ENCODE measurements at places on chromosomes 6 and 20.

DNA sequence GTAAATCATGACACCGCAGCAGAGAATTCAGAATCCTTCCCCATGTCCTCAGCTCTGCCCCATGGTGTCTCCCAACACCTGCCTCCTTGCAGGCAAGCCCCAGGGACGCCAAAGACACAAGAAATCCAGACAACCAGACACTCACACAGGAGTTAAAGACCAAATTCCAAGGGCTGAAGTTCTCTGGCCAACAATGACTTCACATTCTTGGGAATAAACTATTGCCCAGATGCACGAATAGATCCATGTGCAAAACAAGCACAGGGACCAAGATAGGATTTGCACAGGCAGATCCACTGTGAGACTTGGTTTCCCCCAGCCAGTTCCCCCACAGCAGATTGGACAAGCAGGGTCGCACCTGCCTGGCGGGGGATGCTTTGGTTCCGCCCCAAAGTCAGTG is 246.7 kb downstream of the SOD2 start:
- no peak for DNase-seq

DNA sequence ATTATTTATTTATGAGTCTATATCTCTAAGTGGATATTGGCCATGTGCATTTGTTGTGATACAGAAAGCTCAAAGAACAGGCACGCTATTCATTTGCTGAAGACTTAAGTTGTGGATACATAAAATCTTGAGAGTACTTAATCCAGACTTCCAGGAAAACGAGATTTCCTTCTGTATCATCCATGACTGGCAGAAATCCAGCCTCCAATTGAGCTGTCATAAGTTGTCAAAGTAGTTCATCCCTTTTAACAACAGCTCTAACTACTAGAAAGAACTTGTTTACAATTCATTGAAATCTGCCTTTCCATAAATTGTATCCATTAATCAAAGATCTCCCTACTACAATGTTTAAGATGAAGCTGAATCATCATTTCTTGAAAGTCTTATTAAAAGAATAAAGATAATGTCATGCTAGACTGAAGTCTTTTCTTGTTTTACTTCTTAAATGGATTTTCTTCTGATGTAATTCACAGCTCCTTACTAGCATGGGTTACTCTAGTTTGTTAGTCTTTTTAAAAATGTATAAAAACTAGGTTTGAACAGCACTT is 447.3 kb upstream of the CITED2 start:
- no peak for DNase-seq

- no peak for DNase-seq
Observed at GRCh38 chr20:50981714-50982048, 23.1 kb downstream of the MOCS3 start.

GRCh38 chr6:14981960-14982359 is 263.9 kb upstream of the JARID2 start:
- peak; percentile 92 for DNase-seq

DNA sequence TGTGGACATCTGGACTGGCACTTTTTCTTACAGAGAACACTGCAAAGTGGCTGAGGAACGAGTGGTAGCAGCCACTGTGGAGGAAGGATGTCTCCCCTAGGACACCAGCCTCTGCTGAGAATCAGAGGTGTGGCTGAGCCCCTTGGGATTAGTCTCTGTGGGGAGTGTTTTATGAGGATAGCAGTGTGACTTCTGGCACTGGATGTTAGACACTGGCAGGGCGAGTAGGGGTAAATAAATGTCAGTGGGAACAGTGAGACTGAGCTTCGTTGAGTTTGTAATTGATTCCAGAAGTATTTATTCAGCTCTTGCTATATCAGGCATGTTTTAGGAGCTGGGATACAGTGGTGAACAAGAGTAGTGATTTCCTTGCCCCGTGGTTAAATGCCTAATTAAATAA is 124.0 kb downstream of the JARID2 start:
- DNase-seq: no peak

DNA sequence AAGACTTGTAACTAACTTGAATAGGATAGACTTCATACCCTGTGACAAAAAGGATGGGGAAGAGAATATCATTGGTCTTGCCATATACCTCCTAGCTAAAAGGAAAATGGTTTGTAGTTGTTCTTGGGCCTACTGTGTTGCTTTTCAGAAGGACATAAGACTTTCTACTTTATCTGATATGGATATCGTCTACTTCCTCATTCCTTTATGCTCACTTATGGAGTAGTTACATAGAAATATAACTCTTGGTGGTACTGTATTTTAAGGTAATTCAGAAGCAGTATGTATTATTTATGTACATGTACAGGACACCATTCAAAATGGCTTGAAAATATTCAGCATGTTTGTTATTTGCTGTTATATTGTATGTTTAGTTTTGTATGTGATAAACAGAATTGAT is 8.0 kb downstream of the FAM217B start:
- DNase-seq: no peak

DNA sequence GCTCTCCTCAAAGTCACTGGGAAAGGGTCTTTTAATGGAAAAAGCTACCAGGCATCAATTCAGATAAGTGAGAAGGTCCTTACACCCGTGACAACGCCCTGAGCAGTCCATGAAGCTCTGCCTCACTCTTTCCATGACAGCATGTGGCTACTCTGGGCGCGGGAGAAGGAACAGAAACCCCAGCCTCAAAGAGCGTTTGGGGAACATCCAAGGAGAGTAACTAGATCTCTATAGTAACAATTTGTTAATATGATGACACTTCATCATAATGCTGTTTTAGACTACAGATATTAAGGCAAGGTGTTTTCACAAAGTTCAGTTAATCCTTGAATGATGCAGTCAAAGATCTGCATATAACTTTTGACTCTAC is 55.2 kb downstream of the KIF6 start:
- peak; percentile 74 for DNase-seq

GRCh38 chr6:155448668-155449449 is 6.8 kb downstream of the NOX3 start:
- no peak for DNase-seq

GRCh38 chr20:24768201-24768636 is 180.8 kb upstream of the CST7 start:
- no peak for DNase-seq

GRCh38 chr6:168216117-168216516 is 103.5 kb downstream of the DACT2 start:
- no peak for DNase-seq

DNA sequence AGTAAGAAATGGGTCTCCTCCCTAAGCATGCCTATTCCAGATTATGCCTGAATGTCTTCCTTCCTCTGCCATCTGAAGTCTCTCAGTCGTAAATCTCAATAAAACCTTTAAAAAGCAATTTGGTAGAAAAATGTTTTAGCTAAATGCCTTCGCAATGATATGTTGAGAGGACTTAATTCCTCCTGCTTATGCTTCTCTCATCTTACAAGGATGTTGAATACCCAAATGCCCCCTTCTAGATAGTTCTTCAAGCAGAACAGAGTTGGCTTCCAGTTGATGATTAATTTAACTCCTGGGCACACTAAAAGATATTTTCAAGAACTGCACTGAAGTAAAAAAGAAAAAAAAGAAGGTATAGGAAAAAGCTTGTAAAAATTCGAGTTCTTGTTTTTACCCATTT is 275.0 kb upstream of the SPTLC3 start:
- DNase-seq: no peak

DNA sequence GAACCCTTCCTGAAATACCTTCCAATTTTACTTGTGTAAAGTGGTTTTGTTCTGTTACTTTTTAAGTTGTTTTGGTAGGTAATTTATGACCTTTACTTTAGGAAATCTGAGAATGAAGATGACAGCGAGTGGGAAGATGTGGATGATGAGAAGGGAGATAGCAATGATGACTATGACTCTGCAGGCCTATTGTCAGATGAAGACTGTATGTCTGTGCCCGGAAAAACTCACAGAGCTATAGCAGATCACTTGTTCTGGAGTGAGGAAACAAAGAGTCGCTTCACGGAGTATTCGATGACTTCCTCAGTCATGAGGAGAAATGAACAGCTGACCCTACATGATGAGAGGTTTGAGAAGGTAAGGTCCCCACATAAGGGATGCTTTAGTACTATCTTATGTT is 6.6 kb upstream of the ZC2HC1B start:
- no peak for DNase-seq

GRCh38 chr20:5474646-5475550 is 158.1 kb upstream of the PROKR2 start:
- DNase-seq: no peak

- no peak for DNase-seq
Observed at GRCh38 chr6:139955366-139956155, 581.1 kb upstream of the CITED2 start.

- no peak for DNase-seq
Observed at GRCh38 chr6:98200084-98200483, 634.3 kb upstream of the POU3F2 start.

DNA sequence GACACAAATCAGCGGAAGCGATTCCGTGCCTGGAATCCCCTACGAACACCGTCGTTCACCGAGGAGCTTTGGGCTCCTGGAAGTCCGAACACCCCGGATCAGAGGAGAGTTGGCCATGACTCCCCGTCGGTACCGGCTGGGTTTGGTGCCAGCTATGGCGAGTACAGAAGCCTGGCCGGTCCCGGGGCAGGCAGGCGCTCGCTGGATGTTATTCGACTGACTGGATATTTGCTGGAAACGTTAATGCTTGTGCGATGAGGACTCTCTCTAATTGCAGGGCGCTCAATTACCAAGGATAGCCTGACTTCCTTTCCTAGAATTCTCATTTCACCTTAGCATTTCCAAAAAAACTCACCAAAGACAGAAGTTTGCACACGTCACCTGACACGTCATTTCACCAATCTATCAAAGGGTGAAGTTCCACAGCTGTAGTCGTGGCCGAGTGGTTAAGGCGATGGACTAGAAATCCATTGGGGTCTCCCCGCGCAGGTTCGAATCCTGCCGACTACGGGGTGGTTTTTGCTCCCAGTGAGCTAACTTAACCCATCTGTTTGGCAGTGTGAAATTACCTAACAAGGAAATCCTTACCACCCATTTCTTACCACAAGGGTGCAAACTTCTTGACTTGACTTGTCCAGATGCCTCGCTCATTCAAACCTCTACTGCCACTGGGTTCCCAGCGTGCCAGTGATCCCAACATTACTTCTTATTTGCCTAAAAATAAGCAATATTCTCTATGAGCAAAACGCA is 22.7 kb upstream of the ZNF184 start:
- peak; percentile 84 for DNase-seq

GRCh38 chr6:69232496-69232895 is 564.3 kb downstream of the LMBRD1 start:
- DNase-seq: no peak

GRCh38 chr6:26215585-26216358 is 128.5 kb downstream of the HFE start:
- no peak for DNase-seq

- peak; percentile 75 for DNase-seq
Observed at GRCh38 chr20:33933469-33933909, 60.2 kb upstream of the RALY start.

DNA sequence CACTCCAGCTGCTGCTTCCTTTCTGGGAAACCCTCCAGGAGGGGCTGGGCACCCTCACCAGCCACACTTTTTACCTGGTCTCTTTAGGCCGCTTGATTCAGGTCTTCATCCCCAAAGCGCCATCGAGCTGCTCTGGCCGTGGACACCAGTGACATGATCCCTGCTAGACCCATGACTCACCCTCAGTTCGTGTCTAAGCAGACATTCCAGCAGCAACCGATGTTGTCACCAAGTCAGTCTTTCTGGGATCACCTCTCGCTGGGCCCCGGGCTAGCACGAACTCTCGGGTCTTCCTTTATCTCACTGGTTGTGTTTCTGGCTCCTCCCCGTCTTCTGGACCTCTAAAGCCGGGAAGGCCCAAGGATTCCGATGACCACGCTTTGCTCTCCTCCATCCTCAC is 43.0 kb upstream of the GPR31 start:
- DNase-seq: no peak

GRCh38 chr20:41592516-41593216 is 25.5 kb downstream of the CHD6 start:
- DNase-seq: peak; percentile 19

DNA sequence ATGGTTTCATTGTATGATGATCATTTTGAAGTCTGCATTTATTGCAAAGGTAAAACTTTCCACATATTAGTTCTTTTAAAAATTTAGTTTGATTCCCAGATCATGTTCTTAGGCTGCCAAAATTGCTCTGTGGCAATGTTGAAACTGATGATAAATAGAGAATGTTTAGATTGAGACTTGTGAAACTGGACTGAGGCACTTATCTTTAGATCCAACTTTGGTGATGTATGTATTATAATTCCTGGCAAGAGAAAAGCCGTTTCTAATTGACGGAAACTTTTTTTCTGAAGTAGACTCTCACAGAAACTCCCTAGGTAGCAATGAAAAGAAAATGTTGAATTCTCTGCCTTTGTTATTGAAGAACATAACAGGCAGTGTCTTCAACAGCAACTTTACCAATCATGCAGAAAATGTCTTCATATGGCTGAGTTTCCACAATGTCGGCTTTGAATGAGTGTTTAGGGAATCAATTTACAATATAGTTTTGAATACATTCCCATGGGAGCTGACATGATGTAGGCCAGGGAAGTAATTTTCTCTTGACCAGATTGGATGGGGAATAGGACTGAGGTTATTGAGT is 456.2 kb downstream of the CD109 start:
- no peak for DNase-seq

DNA sequence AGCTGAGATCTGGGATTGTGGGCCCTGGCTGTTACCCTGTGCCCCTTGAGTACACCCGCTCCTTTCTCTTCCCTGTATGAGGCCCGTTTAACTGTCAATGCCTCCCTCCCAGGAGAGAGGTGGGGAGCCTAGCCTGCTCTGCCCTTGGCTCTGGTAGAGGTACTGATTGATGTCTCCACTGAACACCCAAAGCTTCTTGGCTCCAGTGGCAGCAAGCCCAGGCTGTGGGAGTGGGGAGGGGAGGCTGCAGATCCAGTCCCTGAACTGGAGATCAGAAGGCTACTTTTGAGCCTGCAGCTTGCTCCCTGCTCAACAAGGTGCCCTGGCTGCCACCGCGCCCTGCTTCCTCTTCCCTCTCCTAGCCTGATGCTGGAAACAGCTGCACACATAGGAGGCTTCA is 7.5 kb downstream of the LRRC73 start:
- DNase-seq: no peak

- no peak for DNase-seq
Observed at GRCh38 chr6:3929281-3929798, 80.2 kb downstream of the FAM50B start.

GRCh38 chr6:149235130-149235561 is 82.4 kb upstream of the TAB2 start:
- DNase-seq: peak; percentile 93

- DNase-seq: no peak
Observed at GRCh38 chr6:7184502-7184901, 76.7 kb downstream of the RREB1 start.

DNA sequence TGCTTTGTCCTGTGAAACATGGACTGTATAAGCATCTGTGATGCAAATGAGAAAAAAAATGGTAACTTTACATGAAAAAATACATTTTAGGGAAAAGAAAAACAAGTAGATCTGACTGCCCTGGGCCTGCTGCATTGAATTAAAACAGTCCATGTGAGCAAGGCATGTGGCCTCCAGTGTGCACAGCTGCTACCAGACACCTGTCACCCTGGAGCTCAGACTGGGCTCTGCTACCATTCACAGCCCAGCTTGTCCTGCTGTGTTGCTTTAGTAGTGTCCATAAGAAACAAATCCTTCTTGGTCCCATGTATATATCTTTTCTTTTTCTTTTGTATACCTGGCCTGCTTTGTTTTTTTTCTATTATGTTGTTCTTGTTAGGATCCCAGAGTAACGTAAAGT is 315.9 kb downstream of the NKAIN2 start:
- DNase-seq: no peak

- peak; percentile 24 for DNase-seq
Observed at GRCh38 chr6:30834646-30835045, 49.7 kb upstream of the DDR1 start.

- DNase-seq: no peak
Observed at GRCh38 chr6:1256435-1257008, 55.4 kb upstream of the FOXQ1 start.

GRCh38 chr6:36123270-36124139 is 6.8 kb upstream of the MAPK13 start:
- DNase-seq: peak; percentile 67
